ENCODE measurements at places on chromosomes 4 and X. TPM values are rescaled to one million over a fixed set of nuclear protein-coding genes. Genes with fewer than 3 reads are reported as not detected.

DNA sequence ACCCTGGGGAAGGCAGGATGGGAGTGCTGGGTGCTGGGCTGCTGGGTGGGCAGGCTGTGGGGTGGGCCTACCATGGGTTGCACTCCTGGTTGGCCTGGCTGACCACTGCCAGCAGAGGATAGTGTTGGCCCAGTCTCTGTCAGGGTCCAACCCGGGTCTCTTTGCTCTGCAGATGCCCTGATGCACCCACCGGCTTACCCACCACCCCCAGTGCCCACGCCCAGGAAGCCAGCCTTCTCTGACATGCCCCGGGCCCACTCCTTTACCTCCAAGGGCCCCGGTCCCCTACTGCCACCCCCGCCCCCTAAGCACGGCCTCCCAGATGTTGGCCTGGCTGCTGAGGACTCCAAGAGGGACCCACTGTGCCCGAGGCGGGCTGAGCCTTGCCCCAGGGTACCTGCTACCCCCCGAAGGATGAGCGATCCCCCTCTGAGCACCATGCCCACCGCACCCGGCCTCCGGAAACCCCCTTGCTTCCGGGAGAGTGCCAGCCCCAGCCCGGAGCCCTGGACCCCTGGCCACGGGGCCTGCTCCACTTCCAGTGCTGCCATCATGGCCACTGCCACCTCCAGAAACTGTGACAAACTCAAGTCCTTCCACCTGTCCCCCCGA, 14.2 kb upstream of the ADD1 start:
- no peak for DNase-seq

The MTMR8 gene
- polyA plus RNA-seq, result 2.8 TPM

- no peak for DNase-seq
Observed at GRCh38 chr4:40844261-40844660, 94.5 kb downstream of the NSUN7 start.

DNA sequence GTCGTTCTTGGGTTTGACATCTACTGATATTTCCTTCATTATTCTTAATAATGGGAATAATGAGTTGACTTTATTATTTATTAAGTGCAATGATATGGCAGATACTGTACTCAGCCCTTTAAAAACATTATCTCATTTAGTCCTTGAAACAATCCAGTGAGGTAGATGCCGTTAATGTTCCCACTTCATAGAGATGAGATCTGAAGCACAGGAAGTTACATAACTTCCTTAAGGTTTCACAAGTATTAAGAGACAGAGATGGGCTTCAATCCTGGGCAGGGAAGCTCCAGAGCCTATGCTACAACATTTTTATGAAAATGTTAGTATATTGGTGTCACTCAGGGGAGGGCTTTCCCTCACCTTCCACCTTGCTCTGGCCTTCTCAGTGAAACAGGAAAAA, 9.7 kb upstream of the KLHL13 start:
- DNase-seq, result no peak

DNA sequence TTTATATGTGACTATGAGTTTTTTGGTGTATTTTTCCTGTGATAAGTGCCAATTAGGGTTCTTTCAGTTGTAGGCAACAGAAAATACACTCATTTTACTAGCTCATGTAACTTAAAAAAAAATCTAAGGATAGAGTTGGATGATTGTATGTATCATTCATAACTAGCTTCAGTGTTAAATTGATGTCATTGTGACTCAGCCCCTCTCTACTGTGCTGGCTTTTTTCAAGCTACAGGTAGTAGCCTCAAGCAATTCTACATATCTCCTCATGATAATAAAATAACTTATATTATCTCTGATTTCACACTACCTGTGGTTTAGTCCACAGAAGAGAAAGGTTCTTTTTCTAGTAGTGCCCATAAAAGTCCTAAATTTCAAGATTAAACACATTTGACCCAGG, 11.9 kb downstream of the WDR17 start:
- DNase-seq, result no peak

- no peak for DNase-seq
Observed at GRCh38 chr4:37442062-37442323, 197.4 kb downstream of the NWD2 start.

DNA sequence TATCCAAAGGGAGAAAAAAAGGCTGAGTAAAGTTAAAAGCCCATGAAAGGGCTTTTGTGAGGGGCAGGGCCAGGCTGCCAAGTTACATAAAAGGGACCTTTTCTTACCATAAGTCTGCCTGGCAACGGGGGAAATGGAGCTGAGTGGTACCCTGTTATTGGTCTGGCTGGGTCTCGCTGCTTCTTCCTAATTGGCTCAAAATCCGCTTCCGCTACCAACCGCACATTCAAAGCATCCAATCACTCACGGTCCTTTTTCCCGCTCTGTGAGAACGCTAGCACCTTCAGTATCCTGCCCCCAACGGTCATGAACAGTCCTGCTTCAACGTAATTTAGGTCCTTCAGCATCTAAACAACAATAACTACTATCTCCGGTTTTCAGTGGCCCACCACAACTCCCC, 611 bp downstream of the TEX11 start:
- no peak for DNase-seq

GRCh38 chrX:47093248-47093647, 15.0 kb downstream of the RGN start:
- no peak for DNase-seq

The JCHAIN gene
- polyA plus RNA-seq, result 0.76 TPM

DNA sequence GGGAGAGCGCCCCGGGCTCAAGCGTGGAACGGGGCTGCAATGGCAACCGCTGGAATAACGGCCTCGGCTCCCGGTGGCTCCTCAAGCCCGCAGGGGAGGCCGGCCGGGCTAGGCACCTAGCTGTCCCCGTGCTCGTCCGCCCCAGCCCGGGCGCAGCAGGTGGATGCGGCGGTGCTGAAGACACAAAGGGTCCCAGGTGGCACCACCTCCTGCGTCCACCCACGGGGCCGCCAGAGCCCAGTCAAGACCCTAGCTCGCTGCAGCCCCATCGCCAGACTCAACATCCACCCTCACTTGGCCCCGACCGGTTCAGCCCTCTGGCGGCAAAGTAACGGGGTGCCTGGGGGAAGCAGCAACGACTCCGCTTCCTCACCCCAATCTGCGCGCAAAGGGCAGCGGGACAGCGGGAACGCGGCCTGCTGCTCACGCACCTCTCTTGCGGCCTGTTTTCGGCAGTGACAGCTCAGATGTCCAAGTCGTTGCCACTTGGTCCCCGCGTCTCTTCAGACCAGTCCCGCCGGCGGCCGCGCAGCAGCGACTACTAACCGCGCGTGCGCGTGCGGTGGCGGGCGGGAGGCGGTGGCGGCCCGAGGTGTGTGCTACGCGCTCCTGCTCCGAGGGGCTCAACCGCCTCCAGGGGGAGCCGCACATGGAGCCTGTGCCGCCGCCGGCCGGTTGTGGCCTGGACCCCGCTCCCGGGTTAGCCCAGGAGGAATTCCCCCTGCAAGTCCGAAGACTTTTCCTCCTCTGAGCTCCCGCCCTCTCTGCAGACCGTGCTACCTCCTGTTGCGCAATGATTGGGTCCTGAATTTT, at the start of gene CLGN:
TSS of gene CLGN (minus strand) at position 543 of the 813 bp plus-strand sequence. CDS start 14,570 bp downstream, outside the sequence.
- peak; percentile 2 for DNase-seq

The UGT2B15 gene
- polyA plus RNA-seq, result not detected

- DNase-seq, result no peak
Observed at GRCh38 chrX:84737471-84737871, 235.2 kb upstream of the HDX start.

The NAP1L2 gene
- polyA plus RNA-seq, result 2.4 TPM

DNA sequence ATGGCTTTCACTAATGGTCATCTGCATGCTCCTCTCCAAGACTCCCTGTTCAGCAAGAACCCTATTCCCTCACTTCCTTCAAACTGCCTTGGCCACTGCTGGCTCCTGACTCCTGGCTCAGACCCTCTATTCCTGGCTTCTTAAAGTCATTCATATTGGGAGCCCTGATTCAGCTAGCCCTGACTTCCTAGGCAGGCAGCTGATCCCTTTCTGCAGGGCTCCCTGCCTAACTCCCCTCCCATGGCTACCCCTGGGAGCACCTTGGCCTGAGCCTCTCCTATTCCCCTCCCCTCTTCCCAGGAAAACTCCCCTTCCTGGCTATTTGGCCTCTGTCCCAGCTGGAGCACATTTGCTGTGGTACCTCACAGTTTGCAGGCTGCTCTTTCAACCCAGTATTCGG, 154.9 kb upstream of the PJA1 start:
- DNase-seq, result no peak

- no peak for DNase-seq
Observed at GRCh38 chrX:1593286-1594271, 2.2 kb downstream of the AKAP17A start.

The FAM47B gene
- polyA plus RNA-seq, result not detected

GRCh38 chr4:132395561-132395960, 753.5 kb upstream of the PCDH10 start:
- no peak for DNase-seq

The GC gene
- not detected for polyA plus RNA-seq

GRCh38 chrX:39766085-39766726, 331.6 kb downstream of the BCOR start:
- no peak for DNase-seq

The TDO2 gene
- not detected for polyA plus RNA-seq

GRCh38 chr4:122278976-122279375, 99.8 kb upstream of the ADAD1 start:
- no peak for DNase-seq

GRCh38 chr4:87092389-87093141, 127.9 kb downstream of the KLHL8 start:
- no peak for DNase-seq

DNA sequence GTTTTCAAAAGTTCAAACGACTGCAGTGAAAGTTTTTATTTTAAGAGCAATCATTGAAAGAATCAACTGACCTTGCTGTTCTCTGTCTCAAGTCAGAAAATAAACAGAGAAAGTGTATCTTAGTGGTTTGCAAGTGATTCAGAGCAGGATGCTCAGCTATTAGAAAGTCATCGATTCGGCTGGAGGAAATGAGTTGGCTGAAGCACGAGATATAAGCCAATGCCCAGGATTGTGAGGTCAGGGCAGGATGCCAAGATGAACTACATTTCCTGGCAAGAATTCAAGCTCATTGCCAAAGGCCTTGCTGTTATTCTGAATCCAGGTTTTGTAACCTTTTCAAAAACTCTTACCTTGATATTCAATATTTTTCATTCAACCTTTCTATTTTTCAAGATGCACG, 541.4 kb upstream of the BOD1L1 start:
- no peak for DNase-seq

DNA sequence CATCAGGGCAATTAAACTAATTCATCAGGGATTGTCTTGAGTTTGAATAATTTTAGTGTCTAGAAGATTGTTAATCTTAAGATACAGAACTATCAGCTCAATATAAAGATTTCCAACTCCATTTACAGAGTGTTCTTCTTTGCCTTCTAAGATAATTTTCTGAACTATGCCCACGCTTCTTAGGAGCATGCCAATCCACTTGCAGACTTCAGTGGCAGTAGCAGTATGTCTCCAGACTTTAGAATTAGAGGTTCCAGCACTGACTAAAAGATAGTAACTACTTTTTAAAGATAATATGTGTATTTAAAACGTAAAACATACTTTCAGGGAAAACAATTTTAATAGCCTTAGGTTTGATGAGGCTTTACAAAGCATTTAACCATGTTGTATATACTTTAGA, 34.2 kb upstream of the GALNT7 start:
- no peak for DNase-seq

DNA sequence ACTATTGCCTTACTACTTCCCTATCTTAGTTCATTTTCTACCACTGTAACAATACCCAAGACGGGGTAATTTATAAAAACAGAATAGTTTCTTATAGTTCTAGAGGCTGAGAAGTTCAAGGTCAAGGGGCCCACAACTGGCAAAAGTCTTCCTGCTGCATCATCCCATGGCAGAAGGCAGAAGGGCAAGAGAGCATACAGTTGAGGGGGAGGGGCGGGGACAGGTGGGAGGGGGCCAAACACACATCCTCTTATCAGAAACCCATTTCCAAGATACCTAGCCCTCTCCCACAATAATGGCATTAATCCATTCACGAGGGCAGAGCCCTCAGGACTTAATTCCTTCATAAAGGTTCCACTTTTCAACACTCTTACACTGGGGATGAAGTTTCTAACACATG, 690.2 kb downstream of the ADGRL3 start:
- no peak for DNase-seq

- DNase-seq, result no peak
Observed at GRCh38 chrX:150610446-150610845, 42.0 kb downstream of the MTM1 start.

GRCh38 chr4:162347842-162348213, 184.0 kb upstream of the FSTL5 start:
- no peak for DNase-seq

All from immature natural killer cell (primary cell).